CD4-positive, alpha-beta T cell (primary cell): ENCODE measurements at places on chromosomes 5 and 9.

DNA sequence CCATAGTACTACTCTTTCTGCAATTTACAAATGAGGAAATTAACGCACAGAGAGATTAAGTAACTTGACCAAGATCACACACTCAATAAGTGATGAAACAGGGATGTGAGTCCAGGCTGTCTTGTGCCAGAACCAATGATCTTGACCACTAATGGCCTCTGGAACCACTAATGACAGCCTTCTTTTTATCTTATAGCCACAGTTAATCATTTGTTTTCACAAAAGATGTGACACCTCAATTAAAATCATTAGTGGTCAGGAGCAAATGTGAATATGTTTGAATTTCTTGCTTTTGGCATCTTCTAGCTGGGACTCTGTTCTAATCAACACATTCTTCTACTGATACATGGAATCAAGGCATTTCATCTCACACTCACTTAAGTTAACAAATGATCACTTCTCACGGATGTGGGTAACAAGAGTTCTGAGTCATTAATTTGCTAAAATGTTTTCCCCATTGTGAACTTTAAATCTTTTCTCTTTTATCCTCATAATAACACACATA lies 102.7 kb upstream of the CD180 start:
- H3K36me3 ChIP-seq = no peaks in the 10 kb centered on the region
- no peak for DNase-seq
- no peak overlapping the region for H3K27ac ChIP-seq

DNA sequence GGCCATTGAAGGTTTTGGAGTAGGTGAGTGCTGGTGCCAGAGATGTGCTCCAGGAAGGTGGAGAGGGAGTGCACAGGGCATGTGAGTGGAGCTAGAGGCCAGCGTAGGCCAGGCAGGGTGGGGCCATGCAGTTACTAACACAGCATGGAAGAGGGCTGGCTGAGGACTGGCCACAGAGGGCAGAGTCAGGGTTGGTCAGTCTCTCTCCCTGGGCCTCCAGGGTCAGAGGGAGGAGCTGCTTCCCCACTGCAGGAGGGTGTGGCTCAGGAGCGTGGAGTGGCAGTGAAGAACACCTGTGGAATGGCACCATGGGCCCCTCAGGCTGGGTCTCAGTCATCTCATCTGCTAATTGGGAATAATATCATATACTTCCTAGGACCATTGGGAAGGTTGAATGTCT lies 167.7 kb downstream of the MACROH2A1 start:
- no peaks in the 10 kb centered on the region for H3K4me1 ChIP-seq
- no peaks in the 10 kb centered on the region for H3K27me3 ChIP-seq
- no peak for DNase-seq
- H3K27ac ChIP-seq = no peak overlapping the region

GRCh38 chr5:68290260-68290674 lies 74.7 kb downstream of the PIK3R1 start:
- DNase-seq = no peak
- H3K27ac ChIP-seq = no peak overlapping the region
- H3K36me3 ChIP-seq = peaks cover 39% of the 10 kb centered on the region
- H3K27me3 ChIP-seq = no peaks in the 10 kb centered on the region

- no peaks in the 10 kb centered on the region for H3K27me3 ChIP-seq
- peak; percentile 8 for DNase-seq
- H3K4me1 ChIP-seq = no peaks in the 10 kb centered on the region
- no peak overlapping the region for H3K27ac ChIP-seq
- H3K4me3 ChIP-seq = no peak overlapping the region
- no peaks in the 10 kb centered on the region for H3K36me3 ChIP-seq
These were observed 9.4 kb upstream of the ANGPTL2 start for GRCh38 chr9:127131871-127132270.

GRCh38 chr9:133046900-133047295 lies 14.9 kb upstream of the CEL start:
- no peak overlapping the region for H3K4me3 ChIP-seq
- no peak for DNase-seq
- no peaks in the 10 kb centered on the region for H3K27me3 ChIP-seq

DNA sequence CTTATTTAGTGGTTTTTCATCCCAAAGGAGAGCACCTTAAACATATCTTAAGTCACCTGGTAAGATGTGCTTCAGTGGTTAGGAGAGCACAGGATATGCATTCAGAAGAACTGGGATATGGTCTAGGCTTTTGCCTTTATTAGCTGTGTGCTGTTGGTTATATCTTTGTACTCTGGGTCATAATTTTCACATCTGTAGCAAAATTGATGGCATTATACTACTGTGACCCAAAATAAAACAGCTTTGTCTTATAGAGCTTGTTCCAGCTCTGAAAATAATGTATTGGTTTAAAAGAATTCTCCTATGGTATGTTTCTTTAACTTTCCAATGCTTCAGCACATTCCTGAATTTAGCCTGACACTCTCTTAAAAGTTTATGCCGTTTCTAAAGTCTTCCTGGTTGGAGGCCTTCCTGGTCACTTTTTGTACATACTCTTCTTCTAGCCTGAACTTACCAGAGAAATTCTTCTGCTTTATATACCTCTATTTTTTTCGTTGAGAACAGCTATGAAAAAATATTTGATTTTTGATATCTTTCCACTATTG lies 337.1 kb upstream of the MPDZ start:
- no peaks in the 10 kb centered on the region for H3K4me1 ChIP-seq
- no peaks in the 10 kb centered on the region for H3K36me3 ChIP-seq
- H3K27ac ChIP-seq = no peak overlapping the region
- H3K4me3 ChIP-seq = no peak overlapping the region

DNA sequence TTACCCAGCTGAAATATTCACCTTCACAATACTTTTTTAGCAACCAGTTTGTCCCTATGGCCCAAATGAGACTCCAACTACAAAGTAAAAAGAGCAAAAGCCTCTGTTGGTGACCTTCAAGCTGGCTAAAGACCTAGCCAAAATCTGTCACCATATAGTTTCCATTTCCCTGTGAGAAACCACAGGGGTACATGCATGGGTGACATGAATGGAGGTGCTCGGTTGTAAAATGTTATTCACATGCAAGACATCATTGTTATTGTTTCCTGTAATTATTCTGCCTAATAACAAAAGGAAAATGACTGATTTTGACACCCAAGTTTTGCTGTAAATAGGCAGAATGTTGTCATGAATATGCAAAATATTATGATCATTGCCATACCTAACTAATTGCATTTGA lies 285.3 kb downstream of the ZNF608 start:
- H3K27me3 ChIP-seq = no peaks in the 10 kb centered on the region
- DNase-seq = no peak
- no peak overlapping the region for H3K4me3 ChIP-seq
- no peak overlapping the region for H3K27ac ChIP-seq
- no peaks in the 10 kb centered on the region for H3K4me1 ChIP-seq
- H3K36me3 ChIP-seq = no peaks in the 10 kb centered on the region

GRCh38 chr9:71647094-71647591 lies 121.2 kb downstream of the CEMIP2 start:
- no peaks in the 10 kb centered on the region for H3K36me3 ChIP-seq
- DNase-seq = no peak
- peaks cover 16% of the 10 kb centered on the region for H3K4me1 ChIP-seq
- peak overlapping the region; percentile 4 for H3K4me3 ChIP-seq
- H3K27ac ChIP-seq = no peak overlapping the region

- H3K27ac ChIP-seq = peak overlapping the region; percentile 92
- peaks cover 48% of the 10 kb centered on the region for H3K4me1 ChIP-seq
- H3K4me3 ChIP-seq = peak overlapping the region; percentile 95
- DNase-seq = peak; percentile 49
- H3K27me3 ChIP-seq = no peaks in the 10 kb centered on the region
These were observed 467 bp downstream of the C9orf78 start for GRCh38 chr9:129834489-129835127.

DNA sequence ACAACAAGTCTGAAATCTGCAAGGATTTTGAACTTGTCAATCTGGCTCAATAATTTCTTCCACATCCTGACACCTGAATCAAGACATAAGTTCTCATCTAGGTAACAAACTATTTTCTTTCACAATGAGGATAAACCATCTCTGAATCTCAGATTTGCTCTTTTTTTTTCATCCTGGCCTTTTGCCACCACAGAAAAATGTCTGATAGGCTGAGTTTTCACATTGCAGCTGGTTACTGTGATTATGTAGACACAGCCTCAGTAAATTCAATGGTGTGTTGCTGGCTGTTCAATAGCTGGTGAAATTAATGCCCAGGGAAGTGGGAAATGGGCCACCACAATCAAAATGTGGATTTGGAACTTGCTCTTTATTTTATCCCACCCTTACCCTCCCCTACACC lies 2.8 kb upstream of the ADRA1B start:
- H3K36me3 ChIP-seq = no peaks in the 10 kb centered on the region
- H3K27ac ChIP-seq = no peak overlapping the region
- no peak overlapping the region for H3K4me3 ChIP-seq
- H3K27me3 ChIP-seq = peaks cover 22% of the 10 kb centered on the region
- no peak for DNase-seq
- H3K4me1 ChIP-seq = peaks cover 9% of the 10 kb centered on the region

- no peaks in the 10 kb centered on the region for H3K36me3 ChIP-seq
- H3K4me3 ChIP-seq = no peak overlapping the region
- no peak for DNase-seq
- no peaks in the 10 kb centered on the region for H3K27me3 ChIP-seq
- H3K27ac ChIP-seq = no peak overlapping the region
These were observed 144.9 kb downstream of the CEP120 start for GRCh38 chr5:123278284-123278683.

DNA sequence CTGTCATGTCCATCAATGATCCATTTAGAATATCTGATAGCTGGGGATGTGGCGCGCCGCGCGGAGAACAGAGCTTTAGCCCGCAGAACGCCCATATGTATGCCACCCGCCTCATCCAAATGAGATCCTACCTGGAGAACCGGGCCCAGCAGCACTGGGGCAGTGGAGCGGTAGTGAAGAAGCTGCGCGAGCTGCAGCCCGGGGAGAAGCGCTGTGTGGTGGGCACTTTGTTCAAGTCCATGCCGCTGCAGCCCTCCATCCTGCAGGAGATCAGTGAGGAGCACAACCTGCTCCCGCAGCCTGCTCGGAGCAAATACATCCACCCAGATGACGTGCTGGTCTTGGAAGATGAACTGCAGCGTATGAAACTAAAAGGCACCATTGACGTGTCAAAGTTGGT lies 313.7 kb downstream of the NR2F1-AS1 start:
- no peak overlapping the region for H3K4me3 ChIP-seq
- no peaks in the 10 kb centered on the region for H3K36me3 ChIP-seq
- no peak overlapping the region for H3K27ac ChIP-seq
- no peak for DNase-seq
- H3K27me3 ChIP-seq = no peaks in the 10 kb centered on the region

DNA sequence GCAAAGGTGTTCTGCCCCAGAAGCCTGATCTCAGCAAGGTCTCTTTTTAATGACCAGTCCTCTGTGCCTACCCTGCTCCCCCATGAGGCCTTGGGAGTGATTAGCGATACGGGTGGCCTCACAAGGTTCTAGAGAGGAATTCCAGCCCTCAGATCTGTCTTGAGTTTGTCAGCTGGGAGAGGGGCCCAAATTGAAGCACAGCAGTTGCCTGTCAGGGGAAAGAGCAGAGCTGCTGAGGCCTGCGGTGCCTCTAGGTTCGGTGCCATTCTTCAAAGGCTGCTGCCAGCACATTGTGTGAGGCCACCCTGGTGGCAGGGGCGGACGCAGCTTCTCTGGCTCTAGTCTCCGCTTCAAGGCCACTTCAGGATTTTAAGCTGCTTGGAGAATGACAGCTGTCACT lies 85.7 kb upstream of the GRIA1 start:
- H3K27me3 ChIP-seq = no peaks in the 10 kb centered on the region
- no peaks in the 10 kb centered on the region for H3K4me1 ChIP-seq
- no peak overlapping the region for H3K4me3 ChIP-seq
- H3K27ac ChIP-seq = no peak overlapping the region
- no peak for DNase-seq

DNA sequence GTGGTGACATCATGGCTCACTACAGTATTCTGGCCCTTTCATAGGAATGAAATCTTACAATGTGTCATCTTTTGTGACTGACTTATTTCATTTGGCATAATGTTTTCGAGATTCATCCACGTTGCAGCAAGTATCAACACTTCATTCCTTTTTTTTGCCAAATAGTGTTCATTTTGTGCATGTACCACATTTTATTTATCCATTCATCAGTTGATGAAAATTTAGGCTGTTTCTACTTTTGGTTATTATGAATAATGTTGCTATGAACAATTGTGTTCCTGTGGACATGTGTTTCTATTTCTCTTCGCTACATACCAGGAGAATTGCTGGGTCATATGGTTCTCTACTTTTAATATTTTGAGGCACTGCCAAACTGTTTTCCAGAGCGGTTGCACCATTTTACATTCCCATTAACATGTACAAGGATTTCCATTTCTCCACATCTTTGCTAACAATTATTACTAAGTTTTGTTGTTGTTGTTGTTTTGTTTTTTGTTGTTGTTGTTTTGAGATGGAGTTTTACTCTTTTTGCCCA lies 43.5 kb downstream of the RMI1 start:
- no peaks in the 10 kb centered on the region for H3K36me3 ChIP-seq
- no peaks in the 10 kb centered on the region for H3K27me3 ChIP-seq
- H3K27ac ChIP-seq = no peak overlapping the region
- H3K4me3 ChIP-seq = no peak overlapping the region
- DNase-seq = no peak

DNA sequence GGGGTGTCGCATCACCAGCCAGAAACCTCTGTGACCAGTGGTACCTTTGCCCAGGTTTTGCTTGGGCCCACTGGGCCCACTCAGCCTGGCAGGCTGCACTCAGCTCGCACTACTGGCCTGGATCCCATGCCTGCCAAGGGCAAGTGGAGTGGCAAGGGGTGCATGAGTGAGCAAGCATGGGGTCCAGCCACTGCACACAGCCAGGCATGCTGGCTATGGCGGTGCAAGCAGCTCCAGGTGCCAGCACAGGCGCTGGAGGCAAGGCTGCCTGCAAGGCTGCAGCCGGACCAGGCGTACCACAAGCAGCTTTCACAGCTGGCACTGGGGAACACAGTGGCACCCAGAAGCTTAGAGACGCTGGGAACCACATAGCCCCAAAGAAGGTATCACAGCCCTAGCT lies 80.1 kb downstream of the NLN start:
- no peak overlapping the region for H3K27ac ChIP-seq
- no peaks in the 10 kb centered on the region for H3K27me3 ChIP-seq
- H3K4me1 ChIP-seq = peaks cover 12% of the 10 kb centered on the region
- H3K4me3 ChIP-seq = no peak overlapping the region

GRCh38 chr9:135101486-135101885 lies 14.0 kb downstream of the OLFM1 start:
- peaks cover 37% of the 10 kb centered on the region for H3K27me3 ChIP-seq
- DNase-seq = no peak
- H3K36me3 ChIP-seq = no peaks in the 10 kb centered on the region
- no peak overlapping the region for H3K4me3 ChIP-seq
- H3K4me1 ChIP-seq = no peaks in the 10 kb centered on the region

DNA sequence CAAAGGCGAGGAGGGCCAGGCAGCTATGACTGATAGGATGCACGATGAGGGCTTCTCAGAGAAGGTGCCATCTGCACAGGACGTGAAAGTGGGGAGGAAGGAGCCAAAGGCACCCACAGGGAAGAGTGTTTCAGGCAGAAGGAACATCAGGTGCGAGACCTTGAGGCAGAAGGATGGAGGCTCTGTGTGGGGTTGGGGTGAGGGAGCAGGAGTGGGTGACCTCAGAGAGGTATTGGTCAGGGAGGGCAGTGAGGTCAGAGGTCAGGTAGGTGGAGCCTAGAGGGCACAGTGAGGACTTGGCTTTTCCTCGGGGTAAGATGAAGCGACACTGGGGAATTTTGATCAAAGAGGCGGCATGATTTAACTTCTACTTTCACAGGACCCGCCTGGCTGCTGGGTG lies 64.7 kb upstream of the XPA start:
- H3K4me3 ChIP-seq = no peak overlapping the region
- H3K27ac ChIP-seq = no peak overlapping the region
- no peaks in the 10 kb centered on the region for H3K36me3 ChIP-seq
- peaks cover 13% of the 10 kb centered on the region for H3K27me3 ChIP-seq
- H3K4me1 ChIP-seq = no peaks in the 10 kb centered on the region
- no peak for DNase-seq
